T-helper 2 cell (primary cell): ENCODE measurements at places on chromosomes 1 and 21.

GRCh38 chr1:22431965-22432364 lies 19.7 kb upstream of the ZBTB40 start:
- DNase-seq = no peak

- DNase-seq = no peak
Measured at GRCh38 chr1:165501970-165502348, 41.8 kb upstream of the LRRC52 start.

GRCh38 chr21:23732776-23733175 lies 1874.5 kb downstream of the MRPL39 start:
- DNase-seq = no peak

- no peak for DNase-seq
Measured at GRCh38 chr1:102550729-102551384, 554.1 kb upstream of the OLFM3 start.

DNA sequence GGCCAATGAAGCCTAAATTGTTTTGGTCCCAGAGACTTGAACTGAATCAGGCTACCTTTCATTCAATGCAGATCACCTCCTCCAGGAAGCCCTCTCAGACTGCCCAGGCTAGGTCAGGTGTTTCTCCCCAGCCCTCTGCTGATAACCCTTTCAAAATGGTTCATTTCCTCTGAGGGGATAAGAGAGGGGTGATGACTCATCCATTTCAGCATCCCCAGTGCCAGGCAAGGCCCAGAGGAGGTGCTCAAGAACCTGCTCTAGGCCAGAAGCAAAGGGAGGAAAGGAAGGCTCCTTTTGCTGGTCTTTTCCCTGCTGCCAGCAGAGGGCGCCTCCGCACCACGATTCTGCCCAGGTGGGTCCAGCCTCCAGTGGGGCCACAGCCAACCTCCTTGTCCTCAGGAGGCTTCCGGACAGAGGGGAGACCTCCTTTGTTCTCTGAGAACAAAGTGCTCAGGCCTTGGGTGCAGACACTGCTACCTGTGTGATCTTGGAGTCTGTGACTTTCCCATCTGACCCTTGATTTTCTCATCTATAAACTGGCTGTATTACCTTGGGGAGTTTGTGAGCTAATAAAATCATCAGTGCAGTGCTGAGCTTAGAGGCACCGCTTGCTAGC lies 45.3 kb upstream of the ARHGEF10L start:
- DNase-seq = peak; percentile 43

DNA sequence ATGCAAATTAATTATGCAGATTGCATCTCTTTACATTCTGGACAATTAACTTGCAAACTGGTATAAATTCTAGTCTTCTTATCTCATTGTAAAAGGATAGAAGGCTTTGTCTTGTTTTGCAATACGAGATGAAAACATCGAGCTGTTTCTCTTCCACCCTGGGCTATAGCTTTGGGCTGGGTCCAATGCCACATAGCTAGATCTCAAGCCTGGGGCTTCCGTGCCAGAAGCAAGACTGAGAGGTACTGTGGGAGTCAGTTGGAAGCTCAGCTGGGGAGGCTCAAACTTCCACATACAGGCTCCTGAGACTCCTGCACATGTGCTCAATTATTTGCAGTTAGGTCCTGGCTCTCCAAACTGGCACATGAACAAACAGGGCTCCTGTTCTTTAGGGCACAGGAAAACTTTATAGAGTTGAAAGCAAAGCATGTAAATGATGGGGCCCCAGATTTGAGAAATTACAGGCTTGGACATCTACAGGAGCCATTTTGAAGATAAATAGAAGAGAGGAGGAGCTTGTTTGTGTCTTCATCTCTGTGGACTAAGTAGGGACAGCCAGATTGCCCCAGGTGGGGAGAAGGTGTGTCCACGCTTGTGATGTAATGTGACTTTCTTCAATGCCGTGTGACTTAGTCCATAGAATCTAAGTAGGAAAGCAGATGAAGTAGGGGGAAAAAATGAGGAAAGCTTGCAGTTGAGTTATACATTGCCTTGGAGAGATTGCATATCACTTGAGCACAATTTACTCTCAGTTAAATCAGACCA lies 65.9 kb upstream of the SIPA1L2 start:
- DNase-seq = no peak

GRCh38 chr1:193062698-193063463 lies 3.5 kb downstream of the RO60 start:
- DNase-seq = no peak

DNA sequence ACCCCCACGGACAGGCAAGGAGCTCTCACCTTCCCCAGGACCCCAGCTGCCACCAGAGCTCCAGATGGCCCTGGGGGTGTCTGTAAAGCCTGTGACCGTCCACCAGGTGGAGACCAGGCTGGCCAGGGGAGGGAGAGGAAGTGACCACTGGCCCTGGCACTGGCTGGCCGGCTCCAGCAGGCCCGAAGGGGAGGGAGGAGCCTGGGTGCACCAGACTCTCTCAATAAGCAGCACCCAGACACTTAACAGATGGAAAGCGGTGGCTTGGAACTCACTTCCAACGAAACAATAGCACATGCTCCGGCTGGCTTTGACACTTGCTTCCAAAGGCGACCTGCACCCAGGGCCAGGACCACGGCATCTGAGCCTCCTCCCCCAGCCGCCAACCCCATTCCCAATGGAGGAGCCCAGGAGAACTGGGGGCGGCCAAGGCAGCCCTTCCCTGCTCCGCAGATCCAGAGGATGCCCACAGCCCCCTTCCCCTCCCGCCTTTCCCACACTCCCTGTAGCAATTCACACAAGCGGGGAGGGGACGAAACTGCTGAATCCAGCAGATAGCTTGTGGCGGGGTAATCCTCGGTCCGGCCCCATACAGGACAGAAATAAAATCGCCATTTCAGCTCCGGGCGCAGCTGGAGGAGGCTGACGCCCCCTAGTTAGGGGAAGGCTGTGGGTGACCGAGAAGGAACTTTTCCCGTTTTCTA lies 742 bp upstream of the PDE9A start:
- DNase-seq = no peak
